ENCODE measurements at places on chromosomes 3 and 15.

DNA sequence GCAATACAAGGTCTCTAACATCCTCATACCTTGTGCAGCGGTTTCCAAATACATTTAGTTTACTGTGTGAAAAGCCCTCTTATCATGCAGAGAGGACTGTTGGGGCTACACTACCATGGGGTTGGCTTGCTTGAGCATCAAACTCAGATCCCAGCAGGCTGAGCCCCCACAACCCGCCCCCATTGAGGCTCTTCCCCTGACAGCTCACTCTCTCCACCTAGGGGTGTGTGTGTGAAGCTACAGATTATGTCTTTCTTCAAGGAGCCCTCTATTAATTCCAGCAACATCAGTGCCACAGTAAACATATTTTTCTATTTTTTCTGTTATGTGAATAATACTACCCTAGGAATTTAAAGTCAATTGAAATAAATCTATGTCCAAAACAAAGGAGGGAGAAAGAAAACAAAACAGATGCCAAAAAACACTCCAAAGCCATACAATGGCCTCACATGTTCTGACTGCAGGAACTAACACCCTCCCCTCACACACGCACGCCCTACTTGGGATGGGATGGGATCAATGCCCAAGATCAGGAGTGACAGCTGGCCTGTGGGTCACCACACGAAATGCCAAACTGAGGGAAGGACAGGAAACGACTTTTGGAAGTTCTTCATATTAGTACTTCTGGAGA, 14.7 kb downstream of the TM4SF4 start:
- no peak for DNase-seq

GRCh38 chr15:37898362-37898761, 36.1 kb upstream of the TMCO5A start:
- DNase-seq = no peak

DNA sequence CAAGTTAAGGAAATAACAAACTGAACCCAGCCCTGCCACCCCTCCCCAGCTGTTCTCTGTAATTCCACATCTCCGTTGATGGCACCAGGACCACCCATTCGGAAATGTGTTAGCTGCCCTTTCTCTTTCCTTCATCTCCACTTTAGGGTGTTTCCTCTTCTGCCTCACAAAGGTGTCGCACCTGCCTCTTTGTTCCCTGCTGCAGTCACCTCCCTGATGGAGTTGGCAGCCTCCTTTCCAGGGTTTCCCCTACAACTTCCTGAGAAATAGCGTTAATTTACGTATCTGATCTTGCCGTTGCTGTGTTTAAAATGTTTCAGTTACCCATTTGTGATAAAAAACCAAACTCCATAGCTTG, 57.3 kb downstream of the GPR171 start:
- no peak for DNase-seq

- DNase-seq = no peak
Measured at GRCh38 chr15:66502491-66502890, 2.2 kb downstream of the RPL4 start.

DNA sequence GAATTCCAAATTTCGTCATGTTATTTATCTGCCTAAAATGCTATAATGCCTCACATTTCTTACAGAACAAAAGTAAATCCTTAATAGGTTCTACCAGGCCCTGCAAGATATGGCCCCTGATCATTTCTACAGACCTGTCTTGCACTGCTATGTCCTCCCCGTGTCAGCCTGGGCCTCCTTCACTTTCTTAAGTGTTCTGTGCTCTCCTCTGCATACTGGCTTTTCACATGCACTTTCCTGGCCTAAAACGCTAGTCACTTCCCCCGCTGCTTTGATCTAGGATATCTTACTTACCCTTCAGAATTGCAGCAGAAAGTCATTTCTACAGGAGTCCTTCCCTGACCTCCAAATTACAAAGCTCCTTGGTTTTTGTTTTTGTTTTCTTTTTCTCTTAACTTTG, 551.3 kb downstream of the NSUN3 start:
- DNase-seq = no peak

GRCh38 chr3:22063500-22063899, 312.5 kb upstream of the ZNF385D start:
- no peak for DNase-seq

- no peak for DNase-seq
Measured at GRCh38 chr15:59178151-59178695, 28.4 kb upstream of the LDHAL6B start.

- DNase-seq = no peak
Measured at GRCh38 chr3:95437409-95437808, 1374.5 kb downstream of the NSUN3 start.

- DNase-seq = no peak
Measured at GRCh38 chr3:20046556-20046955, 6.3 kb downstream of the KAT2B start.

- no peak for DNase-seq
Measured at GRCh38 chr15:57551715-57552677, 39.7 kb upstream of the MYZAP start.

DNA sequence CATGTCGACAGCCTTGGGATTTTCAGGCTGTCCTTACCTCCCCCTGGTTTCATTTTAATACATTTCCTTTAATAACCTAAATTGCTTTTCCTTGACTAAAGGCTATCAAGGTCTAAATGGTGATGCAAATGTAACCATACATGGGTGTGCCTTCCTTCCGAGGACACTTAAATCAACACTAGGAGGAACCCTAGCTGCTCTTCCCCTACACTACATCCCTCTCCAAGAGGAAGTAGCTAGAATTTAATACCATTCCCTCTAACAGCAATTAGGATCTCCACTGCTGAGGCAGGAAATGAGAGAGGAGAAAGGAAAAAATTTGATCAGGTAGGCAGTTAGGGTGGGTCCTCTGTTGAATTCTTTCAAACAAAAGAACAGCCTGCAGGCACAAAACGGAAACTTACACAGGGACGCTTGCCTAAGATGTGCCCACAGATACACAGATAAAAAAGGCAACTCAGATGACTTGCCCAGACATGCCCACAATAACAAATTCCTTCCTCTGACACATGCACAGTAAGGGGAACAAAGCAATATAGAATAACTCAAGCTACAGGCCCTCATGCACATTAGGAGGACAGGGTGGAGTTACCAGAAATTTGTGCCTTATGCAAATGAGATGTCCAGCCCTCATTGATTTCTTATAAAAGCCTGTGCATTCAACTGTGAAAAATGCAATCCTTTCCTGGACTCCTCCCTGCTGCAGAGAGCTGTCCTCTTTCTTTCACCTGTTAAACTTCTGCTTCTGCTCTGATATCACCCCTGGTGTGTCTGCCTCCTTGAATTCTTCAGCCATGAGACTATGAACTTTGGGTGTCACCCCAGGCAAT, 1024.4 kb upstream of the CADM2 start:
- DNase-seq = no peak

GRCh38 chr15:57646087-57646486, 54.4 kb downstream of the MYZAP start:
- no peak for DNase-seq

- no peak for DNase-seq
Measured at GRCh38 chr3:13497386-13497785, 17.3 kb downstream of the HDAC11 start.

DNA sequence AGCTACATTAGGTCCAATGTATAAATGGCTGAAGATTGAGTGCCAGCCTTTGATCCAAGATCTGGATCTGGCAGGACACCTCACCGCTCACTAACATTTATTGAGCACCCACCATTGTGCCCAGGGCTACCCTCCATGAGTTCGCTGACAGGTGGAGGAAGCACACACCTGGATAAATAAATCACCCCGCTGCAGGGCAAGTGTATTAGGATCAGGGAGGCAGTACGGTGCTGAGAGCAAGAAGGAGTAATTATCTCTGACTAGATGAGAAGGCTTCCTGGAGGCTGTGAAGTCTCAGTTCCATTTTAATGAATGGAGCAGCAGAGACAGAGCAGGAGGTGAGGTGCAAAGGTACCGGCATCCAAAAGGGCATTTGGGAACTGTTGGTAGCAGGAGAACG, 104.1 kb downstream of the LIPC start:
- no peak for DNase-seq

GRCh38 chr3:29324180-29324651, 43.3 kb downstream of the RBMS3 start:
- no peak for DNase-seq

Data from stimulated activated CD8-positive, alpha-beta memory T cell treated with anti-CD3 and anti-CD28 coated beads, Interleukin-15, amount 100 ng/mL, for 24 hours (primary cell).